Activated CD8-positive, alpha-beta memory T cell treated with anti-CD3 and anti-CD28 coated beads for 48 hours (primary cell): ENCODE measurements at places on chromosomes 4 and X.

DNA sequence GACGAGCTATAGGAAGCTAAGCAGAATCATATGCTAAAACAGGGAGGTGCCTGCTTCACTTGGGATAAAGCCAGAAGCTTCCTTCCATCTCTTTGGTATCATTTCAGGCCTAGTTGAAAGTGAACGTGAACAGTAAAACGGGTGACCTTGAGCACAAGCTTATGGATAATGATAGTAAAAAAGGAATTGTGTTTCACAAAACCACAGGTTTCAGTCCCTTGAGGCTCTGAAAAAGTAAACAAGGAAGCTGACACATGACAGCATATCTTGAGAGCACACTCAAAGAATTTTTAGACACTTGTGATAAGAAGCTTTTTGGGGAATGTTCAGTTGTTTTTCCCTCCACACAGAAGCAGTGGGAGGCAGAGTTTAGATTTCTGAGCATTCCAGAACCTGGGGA, 286.1 kb downstream of the DCHS2 start:
- no peak for DNase-seq

DNA sequence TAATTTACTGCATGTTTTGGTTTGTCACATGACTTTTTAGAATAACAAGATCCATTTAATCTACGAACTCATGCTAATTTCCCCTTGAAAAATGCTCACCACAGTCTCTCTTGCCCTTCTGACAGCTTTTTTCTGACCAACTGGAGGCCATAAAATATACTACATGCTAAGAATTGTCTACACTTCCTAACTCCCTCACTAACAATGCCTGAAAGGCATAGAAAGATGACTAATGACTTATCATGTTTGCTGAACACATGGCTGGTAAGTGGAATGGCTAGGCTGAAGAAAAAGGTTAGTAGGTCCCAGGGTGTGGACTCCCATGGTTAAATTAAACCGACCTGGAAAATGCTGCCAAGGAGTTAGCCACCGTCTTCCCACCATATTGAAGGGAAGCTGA, 309.9 kb downstream of the SPOCK3 start:
- no peak for DNase-seq

DNA sequence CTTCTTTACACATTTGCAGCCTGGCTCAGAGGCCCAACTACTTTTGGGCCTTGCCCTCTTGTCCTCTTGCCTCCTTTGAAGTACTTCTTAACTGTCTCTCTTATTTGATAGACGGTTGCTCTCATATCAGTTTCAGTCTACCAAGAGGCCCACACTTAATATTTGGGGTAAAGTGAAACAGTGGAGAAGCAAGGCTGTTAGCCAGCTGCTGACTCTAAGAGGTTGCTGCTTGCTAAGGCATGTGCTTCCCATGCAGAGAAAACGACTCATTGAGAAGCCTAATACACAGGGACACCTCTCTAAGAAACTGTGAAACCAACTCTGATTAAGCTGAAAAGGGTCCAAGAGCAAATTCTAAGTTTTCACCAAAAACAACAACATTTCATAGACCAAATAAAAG, 94.6 kb downstream of the PPP3CA start:
- no peak for DNase-seq

- DNase-seq = no peak
Measured at GRCh38 chrX:68354879-68355628, 78.2 kb downstream of the OPHN1 start.

DNA sequence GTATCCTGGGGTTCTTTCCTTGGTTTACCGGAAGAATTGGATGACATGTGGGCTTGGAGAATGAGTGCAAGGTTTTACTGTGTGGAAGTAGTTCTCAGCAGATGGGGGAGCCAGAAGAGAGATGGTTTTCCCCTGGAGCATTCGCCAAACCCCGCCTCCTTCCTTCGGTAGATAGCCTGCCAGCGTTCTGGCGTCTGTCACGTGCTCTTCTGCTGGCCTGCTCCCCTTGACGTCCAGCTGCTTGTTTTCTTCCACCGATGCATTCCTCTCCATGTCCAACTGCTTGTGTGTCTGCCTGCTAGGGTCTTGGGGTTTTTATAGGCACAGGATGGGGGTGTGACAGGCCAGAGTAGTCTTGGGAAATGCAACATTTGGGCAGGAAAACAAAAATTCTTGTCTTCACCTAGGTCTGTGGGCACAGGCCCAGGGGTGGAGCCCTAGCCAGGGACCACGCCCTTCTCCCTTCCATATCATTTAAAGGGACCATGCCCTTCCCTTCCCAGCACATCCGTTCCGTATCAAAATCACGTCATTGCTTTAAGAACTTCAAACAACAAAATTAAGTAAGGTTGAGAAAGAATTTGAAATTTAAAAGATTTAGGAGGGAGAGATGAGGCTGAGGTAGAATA, 538.7 kb upstream of the SMIM31 start:
- DNase-seq = no peak

- no peak for DNase-seq
Measured at GRCh38 chrX:17323397-17323796, 51.6 kb upstream of the NHS start.

GRCh38 chr4:67909905-67910584, 26.2 kb upstream of the TMPRSS11D start:
- DNase-seq = no peak

- DNase-seq = no peak
Measured at GRCh38 chrX:10171249-10171648, 14.5 kb downstream of the CLCN4 start.

- no peak for DNase-seq
Measured at GRCh38 chrX:17525762-17526555, 151.0 kb downstream of the NHS start.

DNA sequence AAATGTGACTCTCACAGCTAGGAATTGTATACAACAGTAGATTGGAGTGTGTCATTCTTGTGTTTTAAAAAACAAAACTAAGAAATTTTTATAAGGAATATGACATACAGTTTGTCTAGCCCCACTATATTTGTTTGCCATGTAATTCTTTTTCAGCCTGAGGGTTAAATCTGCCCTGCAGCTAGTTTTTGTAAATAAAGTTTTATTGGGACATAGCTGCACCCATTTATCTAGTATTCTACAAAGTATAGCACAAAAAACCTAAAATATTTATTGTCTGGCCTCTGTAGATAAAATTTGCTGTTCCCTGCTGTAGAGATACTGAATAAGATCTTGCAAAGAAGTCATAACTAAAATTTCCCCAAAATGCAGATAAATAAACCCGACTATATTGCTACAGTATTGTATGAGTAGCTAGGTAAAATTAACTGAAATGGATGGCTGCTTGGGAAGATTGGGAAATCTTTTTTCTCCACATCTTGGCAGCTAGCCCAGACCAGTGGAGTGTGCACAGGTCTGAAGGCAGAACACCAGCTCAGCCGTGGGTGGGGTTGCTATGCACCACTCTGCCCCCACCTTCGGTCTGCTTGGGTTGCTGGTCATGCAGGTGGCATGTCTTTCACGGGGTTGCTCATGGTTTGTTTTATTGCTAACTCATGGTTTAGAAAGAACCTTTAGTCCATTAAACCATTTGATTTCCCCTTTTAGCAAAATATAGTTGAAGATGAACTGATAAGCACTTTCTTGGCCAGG, 127.9 kb downstream of the KLHL8 start:
- no peak for DNase-seq

GRCh38 chr4:86981789-86982188, 47.0 kb downstream of the AFF1 start:
- DNase-seq = no peak

GRCh38 chrX:70553516-70553915, 108.9 kb downstream of the DLG3 start:
- no peak for DNase-seq

- no peak for DNase-seq
Measured at GRCh38 chr4:150308824-150309472, 230.7 kb downstream of the DCLK2 start.

GRCh38 chr4:16544251-16544721, 318.0 kb upstream of the TAPT1 start:
- no peak for DNase-seq

GRCh38 chrX:125475482-125475881, 155.8 kb downstream of the TEX13C start:
- no peak for DNase-seq

DNA sequence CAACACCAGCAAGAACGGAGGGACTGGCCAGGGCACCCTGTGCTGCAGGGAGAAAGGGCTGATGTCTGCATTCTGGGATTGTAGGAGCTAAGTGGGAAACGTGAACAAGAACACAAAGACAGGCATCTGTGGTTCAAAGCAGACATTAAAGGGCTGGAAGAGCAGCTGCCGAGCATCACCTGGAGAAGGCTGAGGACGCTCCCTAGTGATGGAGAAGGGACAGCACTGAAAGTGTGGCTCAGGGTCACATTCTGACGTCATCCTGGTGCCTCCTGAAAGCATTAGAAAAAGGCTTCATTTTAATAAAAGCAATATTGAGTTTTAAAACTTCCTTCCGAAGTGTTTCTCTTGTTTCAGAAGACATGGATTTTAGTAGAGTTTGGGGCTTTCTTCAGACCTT, 62.3 kb downstream of the CLDN22 start:
- no peak for DNase-seq

- no peak for DNase-seq
Measured at GRCh38 chrX:124426288-124427169, 80.2 kb downstream of the SH2D1A start.

DNA sequence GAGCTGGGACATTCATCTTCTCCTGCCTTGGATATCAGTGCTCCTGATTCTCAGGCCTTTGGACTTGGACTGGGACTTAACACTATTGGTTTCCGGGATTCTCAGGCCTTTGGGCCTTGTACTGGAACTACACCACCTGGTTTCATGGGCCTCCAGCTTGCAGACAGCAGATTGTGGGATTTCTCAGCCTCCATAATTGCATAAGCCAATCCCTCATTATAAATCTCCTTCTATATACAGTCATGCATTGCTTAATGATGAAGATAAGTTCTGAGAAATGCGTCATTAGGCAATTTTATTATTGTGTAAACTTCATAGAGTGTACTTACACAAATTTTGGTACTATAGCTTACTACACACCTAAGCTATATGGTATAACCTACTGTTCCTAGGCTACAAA, 8.9 kb upstream of the CCNG2 start:
- DNase-seq = no peak

- DNase-seq = no peak
Measured at GRCh38 chr4:48777739-48778138, 2.3 kb downstream of the FRYL start.

DNA sequence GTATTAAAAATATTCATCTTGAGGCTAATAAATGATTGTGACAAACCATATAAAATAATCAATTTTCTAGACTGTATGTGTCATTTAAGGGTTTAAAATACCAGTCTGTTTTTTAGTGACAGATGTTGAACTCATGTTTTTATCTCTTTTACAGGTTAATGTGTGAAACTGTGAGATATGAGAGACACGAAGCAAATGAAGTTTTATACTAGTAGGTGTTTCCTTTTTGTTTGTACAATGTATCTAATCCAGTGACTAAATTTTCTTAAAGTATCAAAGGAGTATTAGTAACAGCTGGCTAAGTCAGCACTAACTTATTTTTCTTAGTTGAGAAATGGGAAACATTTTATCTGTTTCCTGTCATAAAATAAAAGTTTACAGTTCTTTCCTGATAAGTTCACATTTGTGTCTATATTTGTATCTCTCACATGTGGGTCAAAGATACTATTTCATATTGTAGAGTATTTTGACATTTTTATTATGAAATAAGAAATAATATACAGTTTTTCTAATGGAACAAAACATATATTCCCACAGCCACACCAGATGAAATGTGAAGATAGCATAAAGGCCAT, 90.3 kb downstream of the RAPGEF2 start:
- no peak for DNase-seq

DNA sequence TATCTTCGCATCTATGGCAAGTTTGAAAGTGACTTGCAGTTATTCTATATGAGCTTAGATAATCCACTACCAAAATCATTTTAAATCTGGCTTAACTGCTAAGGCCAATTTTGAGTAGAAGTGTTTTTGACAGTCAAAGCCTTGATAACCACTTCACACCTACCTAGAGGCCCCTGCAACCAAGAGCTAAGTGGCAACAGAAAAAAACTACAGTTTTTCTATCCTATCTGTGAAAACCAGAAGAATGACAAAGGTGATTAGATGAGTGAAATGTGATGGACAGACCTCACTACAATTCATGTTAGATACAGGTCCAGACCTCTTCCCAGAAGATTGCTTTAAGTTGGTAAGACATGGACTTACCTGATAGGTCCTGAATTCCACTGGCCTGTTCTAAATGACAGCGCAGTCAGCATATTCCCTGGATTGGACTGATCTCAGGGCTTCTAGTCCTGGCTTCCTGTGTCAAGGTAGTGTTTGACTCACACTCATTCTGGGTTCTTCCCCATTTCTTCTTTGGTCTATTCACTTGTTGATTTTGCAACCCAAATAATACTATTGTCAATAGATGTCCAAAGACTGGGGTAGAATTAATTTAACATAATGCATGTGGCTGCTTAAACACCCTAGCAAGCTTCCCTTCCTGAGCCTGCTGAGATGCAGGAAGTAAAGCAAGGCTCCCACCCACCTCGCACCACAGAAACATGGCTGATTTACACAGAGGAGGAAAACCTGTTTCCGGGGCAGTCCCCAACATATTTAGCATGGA, 65.1 kb downstream of the PPP3CA start:
- no peak for DNase-seq

GRCh38 chr4:7417639-7418038, 17.1 kb downstream of the PSAPL1 start:
- no peak for DNase-seq

DNA sequence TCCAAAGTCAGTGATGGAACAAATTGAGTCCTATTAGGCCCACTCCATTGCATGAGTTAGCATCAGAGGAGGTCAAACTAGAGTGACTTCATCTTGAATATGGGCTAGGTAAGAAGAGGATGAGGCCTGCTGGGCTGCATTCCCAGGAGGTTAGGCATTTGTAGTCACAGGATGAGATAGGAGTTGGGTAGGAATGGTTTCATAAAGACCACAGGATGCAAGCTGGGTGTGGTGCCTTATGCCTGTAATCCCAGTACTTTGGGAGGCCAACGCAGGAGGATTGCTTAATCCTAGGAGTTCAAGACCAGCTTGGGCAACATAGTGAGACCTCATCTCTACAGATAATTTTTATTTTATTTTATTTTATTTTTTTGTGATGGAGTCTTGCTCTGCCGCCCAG, 26.8 kb downstream of the PDGFRA start:
- no peak for DNase-seq

DNA sequence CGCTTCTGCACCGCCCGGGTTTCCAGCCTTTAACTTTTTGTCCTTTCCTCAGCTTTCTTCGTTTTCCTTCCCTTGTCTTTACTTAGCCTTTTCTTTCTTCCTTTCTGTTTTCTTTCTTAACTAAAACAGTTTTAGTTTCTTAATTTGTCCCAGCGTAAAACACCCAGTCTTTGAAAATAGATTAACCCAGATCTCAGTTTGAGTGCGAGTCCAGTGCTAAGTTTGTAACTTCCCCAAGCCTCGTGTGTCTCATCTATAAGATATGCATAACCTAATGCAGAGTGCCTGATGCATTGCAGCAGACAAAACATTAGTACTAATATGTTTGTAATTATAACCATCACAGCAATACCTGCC, 460 bp upstream of the GEMIN8 start:
- DNase-seq = no peak

GRCh38 chr4:48197643-48198237, 63.7 kb upstream of the TXK start:
- DNase-seq = no peak
